Activated CD4-positive, alpha-beta T cell treated with anti-CD3 and anti-CD28 coated beads, Interleukin-2, Interleukin-6, amounts not matched to agents 100 ng/mL and 50 ng/mL, durations not matched to agents 16 hours and 8 hours (primary cell): ENCODE measurements at places on chromosomes 2 and 18.
A peak's percentile ranks its signal among the peaks of the same experiment; 100 is the strongest.

DNA sequence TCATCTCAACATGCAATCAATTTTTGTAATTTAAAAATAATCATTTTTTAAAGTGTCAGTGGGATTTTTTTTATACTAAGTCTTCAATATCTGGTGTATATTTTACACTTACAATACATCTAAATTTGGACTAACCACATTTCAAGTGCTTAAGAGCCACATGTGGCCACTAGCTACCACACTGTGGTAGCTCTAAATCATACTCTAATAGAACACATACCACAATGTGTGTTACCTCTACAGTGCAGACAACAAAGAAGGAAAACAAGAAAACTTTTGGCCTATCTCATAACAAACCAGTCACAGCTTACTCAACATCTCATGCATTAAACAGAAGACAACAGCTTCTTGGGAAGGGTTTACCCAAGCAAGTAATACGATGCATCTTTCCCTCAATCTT lies 24.5 kb downstream of the PIAS2 start:
- no peak for DNase-seq

DNA sequence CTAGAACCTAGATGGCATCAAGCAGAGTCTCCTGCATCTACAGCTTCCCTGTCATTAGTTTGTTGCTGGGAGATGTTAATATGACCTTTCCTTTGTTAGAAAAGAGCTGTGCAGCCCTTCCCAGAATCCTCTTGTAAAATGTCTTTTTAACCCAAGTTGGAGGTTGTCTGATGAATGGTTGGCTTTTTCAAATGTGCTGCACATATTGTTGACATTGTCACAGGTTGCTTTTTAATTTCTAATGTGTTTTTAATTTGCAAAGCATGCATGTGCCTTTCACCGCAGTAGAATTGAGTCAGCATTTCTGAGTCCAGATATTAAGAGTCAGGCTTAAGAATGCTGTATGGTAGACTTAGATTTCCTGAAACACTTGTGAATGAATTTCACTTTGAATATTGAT lies 120.8 kb downstream of the GREB1L start:
- DNase-seq: no peak

DNA sequence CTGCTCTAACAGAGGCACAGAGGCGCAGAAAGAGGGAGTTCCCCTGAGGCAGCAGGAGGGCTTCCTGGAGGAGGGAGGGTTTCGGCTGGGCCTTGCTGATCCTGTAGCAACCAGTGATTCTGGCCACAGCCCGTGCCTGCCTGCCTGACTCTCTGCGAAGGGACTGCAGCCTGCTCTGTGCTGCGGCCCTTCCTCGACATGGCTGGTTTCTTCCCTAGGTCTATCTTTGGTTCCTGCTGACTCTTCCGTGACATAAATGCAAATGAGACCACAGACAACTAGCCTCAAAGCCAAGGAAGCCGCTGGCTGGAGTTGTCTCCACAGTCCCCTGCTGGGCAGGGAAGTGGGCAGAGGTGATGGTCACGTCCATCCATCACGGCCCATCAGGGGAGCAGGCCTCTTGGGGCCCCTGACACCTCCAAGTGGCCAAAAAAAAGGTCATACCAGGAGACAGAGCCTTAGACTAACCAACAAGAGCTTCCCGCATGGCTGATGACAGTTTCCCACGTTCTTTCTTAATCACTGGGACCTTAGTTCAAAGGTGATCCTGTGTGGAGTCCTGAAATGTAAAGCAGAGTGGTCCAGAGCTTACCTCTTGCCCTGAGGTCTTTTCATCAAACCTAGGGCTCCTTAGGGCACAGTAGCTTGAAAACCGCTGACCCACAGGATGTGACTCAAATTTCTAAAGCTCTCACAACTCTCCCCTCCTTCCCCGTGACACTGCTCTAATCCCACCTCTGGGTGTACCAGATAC lies 55.3 kb downstream of the HS1BP3 start:
- DNase-seq: peak; percentile 54

DNA sequence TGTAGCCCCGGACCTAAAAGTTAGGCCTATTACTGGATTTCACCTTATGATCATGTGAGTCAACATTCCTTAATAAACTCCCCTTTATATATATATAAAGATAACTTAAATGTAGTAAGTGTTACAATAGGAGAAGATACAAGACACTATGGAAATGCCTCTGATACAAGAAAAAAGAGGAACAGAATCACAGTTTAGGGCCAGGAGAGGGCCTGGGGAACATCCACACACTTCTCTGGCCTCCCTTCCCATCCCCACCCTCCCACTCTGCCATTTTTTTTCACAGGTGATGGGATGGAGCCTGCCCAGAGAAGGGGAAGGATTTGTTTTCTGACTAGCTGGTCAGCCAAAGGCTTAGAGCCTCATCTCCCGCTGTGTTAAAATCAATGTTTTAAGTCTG lies 6.4 kb downstream of the CDC42EP3 start:
- DNase-seq: no peak

DNA sequence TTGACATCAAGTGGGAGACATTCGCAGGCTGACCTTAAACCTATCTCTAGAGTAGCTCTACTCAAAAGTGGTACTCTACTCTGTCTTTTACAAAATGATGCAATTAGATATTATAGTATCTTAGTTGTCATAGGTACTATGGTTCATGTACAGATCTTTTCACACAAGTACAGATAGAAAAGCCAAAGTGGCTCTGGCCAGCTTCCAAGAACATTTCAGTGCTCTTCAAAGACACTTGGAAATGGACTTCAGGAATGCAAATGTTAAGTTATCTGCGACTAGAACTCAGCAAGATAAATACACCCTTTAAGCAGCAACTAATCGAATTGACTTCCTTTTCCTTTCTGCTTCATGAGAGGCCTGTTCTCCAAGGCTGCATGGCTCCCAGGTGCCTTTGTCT lies 718.7 kb upstream of the FAM98A start:
- no peak for DNase-seq

DNA sequence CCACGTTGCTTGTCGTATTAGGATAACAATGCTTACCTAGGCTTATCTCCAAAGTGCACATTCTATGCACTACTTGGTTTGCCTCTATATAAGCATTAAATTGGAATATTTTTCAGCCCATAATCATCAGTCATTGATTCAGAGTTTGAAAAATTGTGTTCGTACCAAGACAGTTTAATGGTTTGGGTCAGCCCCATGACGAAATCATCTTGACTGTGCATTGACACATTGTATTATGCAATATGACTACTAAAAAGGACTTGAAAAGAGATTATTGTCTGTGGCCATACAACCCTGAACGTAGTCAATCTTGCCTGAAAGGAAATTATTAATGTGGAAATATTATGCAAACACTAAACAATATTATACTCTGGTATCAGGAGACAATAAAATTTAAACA lies 141.3 kb downstream of the EML6 start:
- DNase-seq: no peak

DNA sequence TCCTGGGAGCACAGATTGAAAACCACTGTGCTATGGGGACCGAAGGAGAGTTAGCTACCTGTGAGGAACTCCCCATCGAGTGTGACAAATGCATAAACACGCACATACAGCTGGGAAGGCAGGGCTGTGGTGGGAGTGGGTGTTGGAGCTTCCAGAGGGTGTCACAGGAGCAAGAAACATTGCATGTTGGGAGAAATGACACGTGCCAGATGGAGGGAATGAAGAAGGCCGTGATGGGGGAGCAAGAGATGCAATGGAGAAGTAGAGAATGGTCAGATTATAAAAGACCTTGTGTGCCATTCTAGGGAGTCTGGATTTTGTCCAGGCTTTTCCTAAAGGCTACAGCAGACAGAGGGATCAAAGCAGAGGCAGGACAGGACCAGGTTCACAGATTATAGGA lies 91.1 kb upstream of the NDUFV2 start:
- DNase-seq: no peak

DNA sequence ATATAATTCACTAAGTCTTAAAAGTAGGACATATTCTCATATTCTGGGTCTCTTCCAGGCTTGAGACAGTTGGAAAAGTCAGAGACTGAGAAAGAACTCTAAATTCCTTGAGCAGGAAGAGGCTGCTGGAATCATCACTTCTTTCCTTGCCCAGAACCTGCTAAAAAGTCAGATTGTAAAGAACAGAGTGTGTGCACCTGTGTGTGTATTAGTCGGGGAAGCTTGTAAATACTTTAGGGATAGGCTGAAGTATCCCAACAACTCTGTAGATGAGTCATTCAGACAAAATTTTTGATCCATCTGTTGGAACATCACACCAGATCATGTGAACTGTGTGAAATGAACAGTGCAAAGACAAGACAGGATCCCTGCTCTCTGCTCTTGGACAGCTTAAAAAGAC lies 16.1 kb downstream of the GAREM1 start:
- DNase-seq: no peak
